Stimulated activated CD4-positive, alpha-beta T cell treated with anti-CD3 and anti-CD28 coated beads, Interleukin-15, amount 100 ng/mL, for 24 hours (primary cell): ENCODE measurements at places on chromosomes 13 and 19.

DNA sequence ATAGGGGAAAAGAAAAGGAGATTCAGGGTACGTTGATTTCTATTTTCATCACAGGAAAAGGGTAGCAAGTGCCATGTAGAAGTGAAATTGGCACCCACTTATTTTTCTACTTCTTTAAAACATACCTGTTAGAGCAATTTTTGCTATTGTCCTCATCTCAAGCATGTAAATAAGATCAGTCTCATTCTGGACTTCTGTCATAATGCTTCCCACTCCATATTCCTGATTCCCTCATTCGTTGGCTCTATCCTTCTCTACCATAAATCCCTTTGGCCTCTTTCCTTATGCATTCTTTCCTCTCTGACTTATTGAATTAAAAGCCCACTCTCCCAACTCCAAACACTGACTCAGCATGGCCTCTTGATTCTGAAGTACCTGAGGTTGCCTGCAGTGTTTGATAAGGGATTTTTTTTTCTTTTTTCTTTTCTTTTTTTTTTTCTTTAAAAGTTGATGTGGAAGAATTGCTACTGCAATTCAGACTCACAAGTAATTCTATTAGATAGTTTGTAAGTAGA lies 465.7 kb downstream of the SLITRK6 start:
- no peak for DNase-seq

DNA sequence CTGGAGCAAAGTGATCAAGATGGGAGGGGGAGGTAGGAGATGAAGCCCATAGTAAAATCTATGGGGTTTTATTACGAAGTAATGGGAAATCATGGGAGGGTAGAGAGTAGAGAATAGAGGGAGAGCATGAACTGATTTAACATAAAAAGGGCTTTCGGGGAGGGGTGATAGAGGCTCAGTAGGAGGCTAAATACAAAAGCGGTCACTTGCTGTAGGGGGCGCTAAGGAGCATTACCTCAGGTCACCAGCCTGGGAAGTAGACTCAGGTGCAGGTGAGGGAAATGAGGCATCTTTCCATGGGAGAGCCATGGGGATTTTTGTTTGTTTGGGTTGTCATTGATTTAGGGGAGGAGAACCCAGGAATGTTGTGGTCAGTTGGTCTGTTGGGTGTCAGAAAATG lies 14.1 kb downstream of the KRTDAP start:
- DNase-seq, result peak; percentile 39

DNA sequence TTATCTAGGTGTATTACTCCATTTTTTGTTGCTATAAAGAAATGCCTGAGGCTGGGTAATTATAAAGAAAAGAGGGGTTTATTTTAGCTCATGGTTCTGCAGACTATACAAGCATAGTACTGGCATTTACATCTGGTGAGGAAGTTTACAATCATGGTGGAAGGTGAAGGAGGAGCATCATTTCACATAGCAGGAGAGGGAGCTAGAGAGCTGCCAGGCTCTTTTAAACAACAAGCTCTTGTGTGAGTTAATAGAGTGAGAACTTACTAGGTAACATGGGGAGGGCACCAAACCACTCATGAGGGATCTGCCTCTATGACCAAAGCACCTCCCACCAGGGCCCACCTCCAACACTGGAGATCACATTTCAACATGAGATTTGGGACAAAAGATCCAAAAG lies 221.7 kb upstream of the GPC6 start:
- no peak for DNase-seq

DNA sequence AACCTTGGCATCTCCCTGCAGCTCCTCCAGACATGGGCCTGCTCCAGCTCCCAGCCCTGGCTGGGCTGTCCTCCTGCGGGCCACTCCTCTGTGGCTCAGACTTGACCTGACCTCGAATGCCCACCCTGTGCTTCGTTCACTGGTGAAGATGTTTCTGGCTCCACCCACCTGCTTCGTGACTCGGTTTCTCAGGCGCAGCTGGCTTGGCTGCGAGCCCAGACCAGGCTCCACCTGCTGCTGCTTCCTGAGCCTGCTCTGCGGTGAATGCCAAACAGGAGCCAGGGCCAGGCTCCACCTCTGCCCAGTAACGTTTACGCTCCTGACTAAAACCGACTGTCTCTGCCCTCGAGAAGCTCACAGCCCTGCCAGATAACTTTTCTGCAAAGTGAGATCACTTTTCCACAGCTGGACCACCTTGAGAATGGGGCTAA lies 8.9 kb upstream of the RSPH6A start:
- DNase-seq, result no peak

- DNase-seq, result no peak
These were observed 206.1 kb downstream of the SUCLA2 start for GRCh38 chr13:47794963-47795362.

GRCh38 chr19:38183251-38183897 lies 40.6 kb downstream of the DPF1 start:
- no peak for DNase-seq

DNA sequence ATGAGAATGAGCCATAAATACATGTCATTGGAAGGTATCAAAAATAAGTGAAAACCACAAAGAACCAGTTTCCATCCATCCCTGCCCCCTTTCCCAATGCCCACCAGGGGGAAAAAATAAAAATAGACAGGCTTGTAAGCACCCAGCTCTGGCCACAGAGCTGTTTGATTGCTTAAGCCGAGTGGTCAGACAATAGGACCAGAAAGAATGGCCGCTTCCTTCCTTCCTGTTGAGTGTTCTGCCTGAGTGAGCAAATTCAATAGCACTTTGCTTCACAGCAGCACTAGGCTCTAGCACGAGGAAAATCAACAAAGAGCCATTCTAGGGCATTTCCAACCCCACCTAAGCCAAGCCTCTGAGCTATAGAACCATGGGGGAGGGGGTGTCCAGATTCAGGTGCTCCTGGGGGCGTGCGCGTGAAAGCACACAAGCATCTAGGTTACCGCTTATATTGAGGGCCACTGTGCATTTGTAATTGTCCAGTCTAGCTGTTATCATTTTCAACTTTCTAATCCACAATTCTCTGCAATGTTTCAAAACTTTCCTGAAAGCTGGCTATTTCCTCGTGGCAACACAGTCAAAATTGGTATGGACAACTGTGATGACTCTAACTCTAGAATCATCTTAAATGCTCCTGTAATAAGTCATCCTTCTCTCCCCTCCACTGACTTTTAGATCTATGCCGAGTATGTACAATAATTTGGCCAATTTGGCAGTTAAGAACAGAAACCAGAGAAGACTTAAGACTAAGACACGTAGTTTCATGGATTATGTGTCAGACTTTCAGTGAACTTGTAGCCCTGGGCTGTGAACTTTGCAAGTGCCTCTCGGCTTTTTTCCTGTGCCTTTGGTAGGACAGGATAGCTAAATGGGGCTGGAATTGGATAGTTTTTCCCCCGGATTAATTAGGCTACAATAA lies 64.3 kb downstream of the SPRY2 start:
- DNase-seq, result no peak

DNA sequence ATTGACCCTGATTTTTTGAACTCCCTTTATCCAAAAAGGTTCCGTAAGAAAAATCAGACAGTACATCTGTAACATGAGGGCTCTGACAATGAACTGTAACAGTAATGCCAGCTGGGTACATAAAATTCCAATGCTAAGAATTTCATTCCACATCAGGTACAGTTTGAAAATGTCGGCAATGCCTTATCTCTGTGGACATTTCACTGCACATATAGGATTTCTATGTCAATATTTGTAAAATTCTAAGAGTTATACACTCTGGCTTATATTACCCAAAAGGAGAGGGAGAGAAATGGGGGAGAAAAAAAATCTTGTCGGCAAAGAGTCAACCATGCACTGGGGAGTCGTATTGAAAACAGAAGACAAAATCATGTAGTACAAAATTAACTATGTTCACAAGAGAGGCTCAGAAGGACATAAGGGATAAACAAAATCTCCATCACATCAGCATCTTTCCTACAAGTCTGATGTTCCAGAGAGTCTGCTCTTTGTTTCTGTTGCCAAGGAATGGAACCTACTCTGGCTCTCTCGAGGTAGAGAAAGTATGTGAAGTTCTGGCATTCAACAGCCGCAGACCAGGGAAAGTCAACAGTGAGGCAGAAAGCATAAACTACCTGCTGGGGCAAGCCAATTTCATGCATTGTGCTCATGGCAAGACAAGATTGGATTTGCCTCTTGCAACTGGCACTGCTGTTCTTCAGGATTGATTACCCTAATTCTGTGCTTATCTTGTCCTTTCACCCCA lies 72.4 kb downstream of the STARD13 start:
- no peak for DNase-seq

- DNase-seq, result no peak
These were observed 11.9 kb downstream of the CDADC1 start for GRCh38 chr13:49259586-49259985.

GRCh38 chr19:34979819-34980640 lies 16.0 kb upstream of the ZNF792 start:
- DNase-seq, result no peak

- DNase-seq, result no peak
These were observed 25.1 kb downstream of the BICRA start for GRCh38 chr19:47633996-47634395.

DNA sequence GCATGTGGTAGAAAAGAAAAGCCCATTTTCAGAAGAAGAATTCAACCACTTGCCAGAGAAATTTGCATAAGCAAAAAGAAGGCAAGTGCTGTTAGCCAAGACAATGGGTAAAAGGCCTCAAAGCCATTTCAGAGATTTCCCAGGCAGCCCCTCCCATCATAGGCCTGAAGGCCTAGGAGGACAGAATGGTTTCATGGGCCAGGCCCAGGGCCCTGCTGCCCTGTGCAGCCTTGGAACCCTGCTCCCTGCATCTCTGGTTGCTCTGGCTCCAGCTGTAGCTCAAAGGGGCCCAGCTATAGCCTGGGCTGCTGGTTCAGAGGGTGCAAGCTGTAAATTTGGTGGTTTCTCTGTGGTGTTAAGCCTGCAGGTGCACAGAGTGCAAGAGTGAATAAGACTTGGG lies 212.8 kb downstream of the EFNB2 start:
- DNase-seq, result no peak

DNA sequence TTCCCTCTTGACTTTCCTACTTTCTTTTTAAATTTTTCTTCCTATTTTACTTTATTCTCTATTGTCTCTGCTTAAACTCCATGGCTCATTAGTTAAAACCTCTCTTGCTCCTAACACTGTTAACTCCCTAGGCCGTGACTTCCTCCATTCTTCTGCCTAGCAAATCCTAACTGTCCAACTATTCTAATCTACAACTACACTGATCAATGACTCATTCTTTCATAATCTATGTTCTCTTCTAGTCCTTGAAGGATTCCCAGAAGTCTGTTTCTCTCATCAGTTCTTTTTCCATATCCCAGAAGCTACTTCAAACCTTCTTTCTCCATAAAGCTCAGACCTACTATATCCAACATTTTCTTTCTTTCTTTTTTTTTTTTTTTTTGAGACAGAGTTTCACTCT lies 66.9 kb downstream of the MICU2 start:
- DNase-seq, result no peak

- DNase-seq, result no peak
These were observed 6.3 kb downstream of the PLIN3 start for GRCh38 chr19:4861147-4861546.

DNA sequence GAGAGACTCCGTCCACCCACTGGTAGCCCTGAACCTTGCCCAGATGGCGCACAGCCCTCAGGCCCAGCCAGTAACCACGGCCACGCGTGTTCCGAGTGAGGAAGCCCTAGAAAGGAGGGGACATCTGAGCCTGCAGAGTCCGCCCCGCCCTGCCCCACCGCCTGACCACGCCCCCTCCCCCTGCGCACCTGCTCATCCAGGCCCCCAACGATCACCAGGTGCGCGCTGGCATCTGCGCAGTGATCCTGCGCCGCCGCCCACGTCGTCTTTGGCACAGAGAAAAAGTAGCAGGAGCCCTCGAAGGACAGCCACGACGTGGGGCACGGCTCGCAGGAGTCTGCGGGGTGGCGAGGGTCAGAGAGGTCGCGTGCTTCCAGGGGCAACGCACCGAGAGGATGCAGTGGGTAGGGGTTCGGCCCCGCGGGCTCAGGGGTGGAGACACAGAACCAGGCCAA lies 2.1 kb downstream of the CLEC4G start:
- DNase-seq, result no peak

DNA sequence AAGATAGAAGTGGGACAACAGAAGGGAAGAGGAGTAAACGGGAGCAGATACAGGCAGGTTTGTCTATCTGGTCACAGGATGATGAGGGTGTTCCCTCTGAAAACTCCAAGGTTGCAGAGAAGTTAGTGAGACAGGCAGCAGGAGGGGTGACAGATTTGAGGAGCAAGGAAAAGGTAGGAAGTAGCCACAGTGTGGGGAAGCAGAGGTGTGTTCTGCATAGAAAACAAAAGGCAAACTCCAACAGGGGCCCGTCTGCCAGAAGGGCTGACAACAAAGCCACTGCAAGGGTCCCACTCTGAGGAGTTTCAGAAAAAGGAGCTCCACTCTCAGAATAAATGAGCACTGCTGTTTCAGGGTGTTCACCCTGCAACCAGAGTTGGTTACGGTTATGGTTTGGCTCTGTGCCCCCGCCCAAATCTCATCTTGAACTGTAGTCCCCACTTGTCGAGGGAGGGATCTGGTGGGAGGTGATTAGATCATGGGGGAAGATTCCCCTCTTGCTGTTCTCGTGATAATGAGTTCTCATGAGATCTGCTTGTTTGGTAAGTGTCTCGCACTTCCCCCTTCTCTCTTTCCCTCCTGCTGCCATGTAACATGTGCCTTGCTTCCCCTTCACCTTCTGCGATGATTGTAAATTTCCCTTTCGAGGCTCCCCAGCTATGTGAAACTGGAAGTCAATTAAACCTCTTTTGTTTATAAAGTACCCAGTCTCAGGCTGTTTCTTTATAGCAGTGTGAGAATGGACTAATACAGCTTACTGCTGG lies 32.1 kb downstream of the SMAD9 start:
- no peak for DNase-seq

DNA sequence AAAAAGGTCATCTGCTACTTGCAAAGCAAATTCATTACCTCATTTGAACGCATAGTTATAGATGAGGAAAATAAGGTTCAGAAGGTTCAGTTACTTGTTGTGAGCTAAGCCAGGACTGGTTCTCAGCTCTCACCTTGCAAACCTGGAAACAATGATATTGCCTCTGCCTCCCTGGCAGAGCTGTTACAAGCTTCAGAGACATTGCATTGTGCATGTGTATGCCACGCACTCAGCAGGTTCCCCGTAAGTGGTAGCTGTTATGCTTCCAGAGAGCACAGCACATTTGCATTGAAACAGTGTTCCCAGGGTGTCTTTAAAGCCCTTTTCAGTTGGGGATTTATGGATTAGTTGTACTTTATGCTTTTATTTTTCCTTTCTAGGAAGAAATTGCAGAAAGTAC lies 80.6 kb downstream of the DGKH start:
- no peak for DNase-seq

DNA sequence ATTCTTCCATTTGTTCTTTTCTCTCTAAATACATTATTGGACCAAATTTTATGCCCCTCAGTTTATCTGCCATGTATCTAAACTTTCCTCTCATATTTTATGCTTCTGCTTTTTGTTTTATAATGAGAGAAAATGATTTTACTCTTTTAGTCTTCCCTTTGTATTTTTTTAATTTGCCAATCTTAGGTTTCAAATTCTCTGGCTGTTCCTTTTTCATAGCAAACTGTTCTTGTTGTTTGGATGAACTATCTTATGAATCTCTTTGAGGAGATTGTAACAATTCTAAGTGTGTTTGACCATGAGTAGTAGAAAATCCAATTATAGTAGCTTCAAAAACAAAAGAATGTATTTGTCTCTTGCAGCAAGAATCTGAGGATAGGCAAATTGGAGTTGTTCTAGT lies 290.5 kb downstream of the NDFIP2 start:
- DNase-seq, result no peak
